ENCODE measurements at places on chromosomes 1 and 21. TPM values are rescaled to one million over a fixed set of nuclear protein-coding genes. Genes with fewer than 3 reads are reported as not detected.

PTPN22 gene
- total RNA-seq, result not detected

RGS7 gene
- total RNA-seq, result 1.6 TPM

UBAP2L gene
- 162 TPM for total RNA-seq

ASCL5 gene
- not detected for total RNA-seq

DNA sequence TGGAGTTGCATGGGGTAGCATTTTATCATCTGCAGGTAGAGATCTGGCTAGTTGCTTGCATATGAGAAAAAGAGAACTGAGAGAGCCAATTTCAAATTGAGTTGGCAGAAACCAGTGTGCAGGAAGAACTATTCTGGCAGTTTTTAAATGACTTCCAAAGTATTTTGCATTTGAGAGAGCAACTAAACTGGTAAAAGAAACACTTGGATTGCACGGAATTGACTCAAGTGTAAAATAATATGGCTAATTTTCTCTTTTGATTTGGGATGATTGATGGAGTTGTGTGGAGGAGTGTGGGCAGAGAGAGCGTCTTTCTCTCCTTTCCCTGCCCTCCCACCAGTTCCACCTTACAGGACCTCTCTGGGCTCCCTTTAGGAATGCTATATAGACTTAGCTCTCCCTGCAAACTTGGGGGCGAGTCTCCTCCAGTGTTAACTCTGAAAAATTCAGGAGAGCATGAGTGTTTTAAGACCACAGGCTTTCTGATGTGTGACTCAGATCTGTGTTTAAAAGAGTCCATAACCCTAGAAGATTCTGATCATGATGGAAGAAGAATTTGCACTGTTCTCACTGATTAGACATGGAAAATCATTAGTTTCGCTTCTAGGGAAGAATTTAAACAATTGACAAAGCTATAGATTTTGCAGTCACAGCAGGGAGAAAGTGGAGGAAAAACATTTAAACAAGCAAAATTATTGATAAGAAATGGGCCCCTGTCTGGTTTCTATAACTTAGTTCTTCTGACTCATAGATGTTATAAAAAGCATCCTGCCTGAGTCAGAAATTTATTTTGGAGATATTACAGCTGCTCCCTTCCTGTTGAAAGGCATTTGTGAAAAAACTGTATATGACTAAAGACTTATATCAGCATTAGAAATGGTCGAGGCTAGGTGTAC lies 24.9 kb upstream of the CTBS start:
- DNase-seq, result no peak

GRCh38 chr1:114545315-114545714 lies 34.3 kb upstream of the TRIM33 start:
- no peak for DNase-seq
